ENCODE measurements at places on chromosomes 6 and 20.
A peak's percentile ranks its signal among the peaks of the same experiment; 100 is the strongest.

DNA sequence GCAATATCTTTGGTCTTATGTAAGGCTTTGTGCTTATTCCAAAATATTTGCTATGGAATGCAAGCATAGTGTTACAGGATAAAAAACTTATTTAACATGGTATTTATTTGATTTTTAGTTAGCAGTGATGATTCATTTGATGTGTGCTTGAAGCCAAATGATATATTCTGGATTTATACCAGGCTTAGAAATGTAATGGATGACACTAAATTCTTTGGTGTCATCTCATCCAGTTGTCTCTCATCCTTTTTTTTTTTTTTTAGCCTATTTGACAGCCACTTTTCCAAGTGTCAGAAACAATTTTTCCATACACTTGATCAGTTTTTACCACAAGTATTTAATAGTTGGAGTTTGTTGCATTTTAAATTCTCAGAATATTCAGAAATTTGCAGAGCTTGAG, 515.3 kb downstream of the CDKAL1 start:
- DNase-seq: no peak

DNA sequence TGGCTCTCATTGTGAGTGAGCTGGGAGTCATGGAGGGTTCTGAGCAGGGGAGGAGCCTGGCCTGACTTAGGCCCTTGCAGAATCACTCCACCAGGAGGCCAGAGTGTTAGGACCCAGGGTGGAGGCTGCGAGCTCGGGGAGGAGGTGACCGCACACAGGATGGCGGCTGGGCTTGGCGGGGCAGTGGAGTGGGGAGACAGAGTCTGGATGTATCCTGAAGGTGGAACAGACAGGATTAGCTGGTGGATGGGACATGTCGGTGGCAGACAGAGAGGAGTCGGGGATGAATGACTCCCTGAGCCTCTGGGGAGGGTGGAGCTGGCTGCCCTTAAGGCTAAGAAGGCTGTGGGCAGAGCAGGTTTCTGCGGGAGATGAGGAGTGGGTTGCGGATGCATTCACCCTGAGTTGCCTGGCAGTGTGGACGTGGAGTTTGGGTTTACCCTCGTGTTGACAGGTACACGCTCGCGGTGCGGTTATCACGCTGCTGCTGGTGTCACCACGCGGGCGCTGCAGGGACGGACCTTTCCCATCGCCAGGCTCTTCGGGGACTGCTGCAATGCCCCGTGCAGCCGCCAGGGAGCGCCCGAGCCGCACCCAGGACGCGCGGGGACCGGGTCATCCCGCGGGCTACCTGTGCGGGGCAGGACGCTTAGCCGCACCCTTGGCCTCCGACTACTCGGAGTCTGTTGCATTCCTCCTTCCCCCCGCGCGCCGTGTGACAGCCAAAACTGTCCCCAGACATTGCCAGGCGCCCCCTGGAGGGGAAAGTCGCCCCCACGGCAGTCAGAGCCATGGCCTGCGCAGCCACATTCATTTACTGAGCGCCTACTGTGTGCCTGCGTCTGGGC, 43.0 kb upstream of the PTGIS start:
- DNase-seq: peak; percentile 62

DNA sequence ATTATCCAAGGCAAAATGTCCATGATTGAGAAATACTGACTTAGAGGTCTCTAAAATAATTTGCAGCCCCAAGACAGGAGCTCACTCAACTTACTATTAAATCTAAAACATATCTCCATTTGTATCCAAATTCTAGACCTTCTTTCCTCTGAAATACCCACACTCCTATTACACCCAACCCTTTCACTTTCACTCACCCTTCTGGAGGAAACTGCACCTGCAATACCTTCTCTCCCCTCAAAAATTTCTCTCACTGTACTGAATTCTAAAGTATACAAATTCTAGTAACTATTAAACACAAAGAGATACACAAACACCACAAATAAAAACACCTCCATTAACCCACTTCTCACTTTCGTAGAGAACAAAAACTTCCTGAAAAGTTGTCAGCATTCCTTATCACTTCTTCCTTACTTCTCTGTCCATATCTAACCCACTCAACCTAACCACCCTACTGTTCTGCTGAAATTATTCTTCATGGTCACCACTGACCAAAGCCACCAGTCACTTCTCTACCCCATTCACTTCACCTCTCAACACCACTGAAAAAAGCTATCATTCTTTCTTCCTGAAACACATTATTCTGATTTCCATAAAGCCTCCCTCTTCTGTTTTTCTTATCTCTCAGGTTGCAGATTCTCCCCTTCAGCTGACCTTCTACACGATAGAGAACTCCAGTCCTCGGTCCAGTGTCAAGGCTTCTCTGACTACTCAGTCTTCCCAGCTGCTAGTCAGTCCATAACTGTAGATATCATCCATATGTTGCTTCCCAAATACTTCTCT, 12.0 kb downstream of the LMBRD1 start:
- DNase-seq: no peak

DNA sequence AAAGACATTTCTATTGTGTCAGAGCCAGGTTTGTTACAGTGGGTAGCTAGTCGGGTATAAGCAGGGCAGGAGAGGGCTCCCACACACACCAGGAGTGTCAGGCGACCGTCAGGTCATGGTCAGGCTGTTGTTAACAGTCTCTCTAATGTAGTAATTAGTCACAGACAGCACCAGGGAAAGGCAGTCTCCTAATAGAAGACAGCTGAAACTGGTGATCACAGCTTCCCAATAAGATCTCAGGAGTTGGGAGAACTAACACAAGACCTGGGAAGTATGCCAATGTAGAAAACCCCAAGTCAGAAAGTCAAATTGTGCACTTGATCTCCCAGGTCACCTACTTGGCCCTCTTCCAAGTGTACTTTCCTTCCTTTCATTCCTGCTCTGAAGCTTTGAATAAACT, 53.0 kb upstream of the GPR6 start:
- peak; percentile 16 for DNase-seq

GRCh38 chr6:24324617-24325016, 33.2 kb downstream of the DCDC2 start:
- DNase-seq: no peak

Measured in right lung (tissue), 10 donors.